Parietal lobe (tissue), 2 donors: ENCODE measurements at places on chromosomes 6 and 20. TPM values are rescaled to one million over a fixed set of nuclear protein-coding genes. Genes with fewer than 3 reads are reported as not detected.

Gene RAB44
- total RNA-seq = not detected

Gene TCF15
- total RNA-seq = not detected

Gene PANK2
- 54.5 TPM for total RNA-seq

Gene FILIP1
- 2.2 TPM for total RNA-seq

Gene QKI
- total RNA-seq = 397 TPM

Gene MYH7B
- total RNA-seq = 0.31 TPM

Gene SMLR1
- not detected for total RNA-seq

Gene HCK
- total RNA-seq = 2.2 TPM

Gene TRIM40
- total RNA-seq = not detected

Gene KIF6
- total RNA-seq = 2.2 TPM

Gene TAAR5
- not detected for total RNA-seq

Gene CGA
- not detected for total RNA-seq

Gene C20orf204
- 4.4 TPM for total RNA-seq

Gene SLC26A8
- total RNA-seq = 3.8 TPM

Gene PTK7
- total RNA-seq = 43.8 TPM

Gene LY6G6D
- total RNA-seq = not detected

Gene ADGB
- total RNA-seq = 0.31 TPM

Gene RIMS1
- 242 TPM for total RNA-seq

Gene TTI1
- total RNA-seq = 43.8 TPM

Gene KIAA1755
- total RNA-seq = 2.8 TPM

Gene PCK1
- total RNA-seq = not detected

Gene WASF1
- 144 TPM for total RNA-seq

Gene EYS
- total RNA-seq = 1.9 TPM

Gene MCHR2
- 8.5 TPM for total RNA-seq

Gene MYL9
- not detected for total RNA-seq

Gene HECA
- 41.6 TPM for total RNA-seq

Gene MYLK2
- 0.94 TPM for total RNA-seq

Gene CST2
- not detected for total RNA-seq

Gene EDEM2
- 8.1 TPM for total RNA-seq

Gene FAM83C
- total RNA-seq = not detected

Gene OOEP
- total RNA-seq = not detected

Gene CLDN20
- total RNA-seq = not detected

Gene SLC32A1
- 7.2 TPM for total RNA-seq

Gene TRDN
- total RNA-seq = not detected

Gene DNAH8
- under 0.01 TPM for total RNA-seq

Gene NINL
- 46.6 TPM for total RNA-seq

Gene BMP6
- total RNA-seq = 3.4 TPM

Gene FAXC
- 54.1 TPM for total RNA-seq

Gene TBC1D32
- 73.9 TPM for total RNA-seq

Gene CYP39A1
- 3.1 TPM for total RNA-seq

Gene HMGCLL1
- 43.5 TPM for total RNA-seq

Gene TAGAP
- 0.94 TPM for total RNA-seq

Gene UFL1
- total RNA-seq = 18.8 TPM

Gene TINAG
- not detected for total RNA-seq

Gene PRSS16
- 0.31 TPM for total RNA-seq

Gene GPX5
- total RNA-seq = not detected

Gene BTNL2
- not detected for total RNA-seq

Gene KCNS1
- total RNA-seq = 1.6 TPM

Gene POPDC3
- total RNA-seq = 0.94 TPM

Gene MOCS1
- total RNA-seq = 5.9 TPM

Gene MED23
- total RNA-seq = 81.1 TPM

Gene VGLL2
- not detected for total RNA-seq
